Activated T-cell treated with anti-CD3 and anti-CD28 coated beads, Interleukin-2, amount 50 U/mL, for 48 hours (primary cell): ENCODE measurements at places on chromosomes 1 and 21.

DNA sequence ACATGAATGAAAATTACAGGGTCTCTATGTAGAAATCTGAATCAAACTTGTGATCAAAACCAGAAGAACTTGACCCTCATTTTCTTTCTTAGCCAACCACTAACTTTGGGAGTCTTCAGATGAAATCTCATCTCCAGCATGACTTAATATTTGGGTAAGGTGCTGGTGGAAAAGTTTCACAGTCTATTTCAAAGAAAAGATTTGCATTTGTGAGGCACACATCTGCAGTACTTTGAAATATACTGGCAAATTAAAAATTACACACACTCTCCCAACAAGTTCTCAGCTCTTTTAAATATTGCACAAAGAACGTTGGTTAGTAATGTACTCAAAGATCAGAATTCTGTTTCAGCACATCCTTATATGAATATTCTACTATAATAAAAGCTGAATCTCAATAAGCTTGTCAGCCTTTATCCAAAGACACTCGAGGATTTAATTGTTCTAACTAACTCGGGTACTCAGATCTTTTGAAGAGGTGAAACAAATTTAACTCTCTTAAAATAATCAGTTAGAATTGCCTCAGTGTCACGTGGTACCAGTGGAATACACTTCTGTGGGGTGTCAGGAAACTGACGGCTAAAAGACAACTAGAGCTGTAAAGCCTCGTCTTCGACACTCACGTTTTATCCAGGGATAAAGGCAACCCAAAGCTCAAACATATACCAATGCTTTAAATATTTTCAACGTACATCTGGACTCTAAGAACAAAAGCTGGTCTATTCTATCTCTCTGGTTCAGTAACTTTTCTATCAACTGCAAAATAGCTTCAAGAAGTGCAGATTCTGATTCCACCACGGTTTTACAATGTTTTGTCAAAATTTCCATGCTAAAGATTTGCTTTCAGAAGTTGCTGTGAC lies 19.0 kb downstream of the SAMSN1 start:
- no peak for DNase-seq

DNA sequence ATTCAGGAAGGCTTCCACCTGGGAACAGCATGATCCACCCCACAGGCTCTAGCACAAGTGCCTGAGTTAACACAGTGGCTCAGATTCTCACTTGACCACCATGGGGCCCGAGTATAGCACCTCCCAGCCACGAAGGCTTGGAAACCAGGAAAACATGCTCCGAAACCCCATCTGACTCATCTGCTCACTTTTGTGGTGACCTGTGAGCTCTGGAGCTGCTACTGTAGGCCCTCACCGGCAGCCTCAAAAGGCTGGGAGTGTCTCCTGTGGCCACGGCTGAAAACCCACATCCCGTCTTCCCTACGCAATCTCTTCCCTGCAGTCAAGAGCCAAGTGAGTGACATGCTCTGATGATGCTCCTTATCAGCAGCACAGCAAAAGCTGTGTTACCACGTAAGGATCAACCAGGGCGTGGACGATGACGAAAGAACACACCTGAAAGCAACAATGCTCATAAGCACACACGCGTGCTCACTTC lies 81.4 kb downstream of the TGFBR3 start:
- peak; percentile 83 for DNase-seq

DNA sequence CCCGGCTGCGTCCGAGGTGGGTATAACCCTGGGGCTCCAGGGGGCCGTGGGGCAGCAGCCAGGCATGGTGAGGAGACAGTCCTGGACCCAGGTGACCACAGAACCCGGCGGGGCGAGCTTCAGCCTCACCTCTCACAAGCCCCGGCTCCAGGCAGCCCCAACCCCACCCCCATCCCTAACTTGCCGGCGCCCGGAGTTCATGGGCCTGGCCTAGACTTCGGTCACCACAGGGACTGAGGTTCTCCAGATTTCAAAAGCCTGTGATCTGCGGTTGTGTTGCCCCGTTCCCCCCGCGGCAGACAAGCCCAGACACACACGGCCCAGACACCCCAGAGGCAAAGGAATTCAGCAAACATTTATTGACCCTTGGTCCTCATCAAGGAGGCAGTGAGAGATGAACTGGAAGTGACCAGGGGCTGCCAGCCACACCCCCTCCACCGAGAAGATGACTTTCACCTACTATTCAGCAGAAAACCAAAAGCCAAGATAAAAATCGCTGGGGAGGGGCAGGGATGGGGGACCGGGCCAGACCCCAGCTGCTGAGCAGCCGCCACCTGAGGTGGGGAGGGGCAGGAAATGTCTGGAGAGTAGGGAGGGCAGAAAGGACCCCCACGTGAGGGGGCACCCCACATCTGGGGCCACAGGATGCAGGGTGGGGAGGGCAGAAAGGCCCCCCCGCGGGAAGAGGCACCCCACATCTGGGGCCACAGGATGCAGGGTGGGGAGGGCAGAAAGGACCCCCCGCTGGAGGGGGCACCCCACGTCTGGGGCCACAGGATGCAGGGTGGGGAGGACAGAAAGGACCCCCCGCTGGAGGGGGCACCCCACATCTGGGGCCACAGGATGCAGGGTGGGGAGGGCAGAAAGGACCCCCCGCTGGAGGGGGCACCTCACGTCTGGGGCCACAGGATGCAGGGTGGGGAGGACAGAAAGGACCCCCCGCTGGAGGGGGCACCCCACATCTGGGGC lies 3.9 kb downstream of the HES4 start:
- no peak for DNase-seq

DNA sequence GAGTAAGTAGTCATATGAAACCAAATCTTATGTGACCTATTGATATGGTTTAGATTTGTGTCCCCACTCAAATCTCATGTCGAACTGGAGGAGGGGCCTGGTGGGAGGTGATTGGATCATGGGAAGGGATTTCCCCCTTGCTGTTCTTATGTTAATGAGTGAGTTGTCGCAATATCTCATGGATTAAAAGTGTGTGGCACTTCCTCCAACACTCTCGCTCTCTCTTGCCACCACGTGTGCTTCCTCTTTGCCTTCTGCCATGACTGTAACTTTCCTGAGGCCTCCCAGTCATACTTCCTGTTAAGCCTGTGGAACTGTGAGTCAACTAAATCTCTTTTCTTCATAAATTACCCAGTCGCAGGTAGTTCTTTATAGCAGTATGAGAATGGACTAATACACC lies 241.2 kb downstream of the RGS7 start:
- no peak for DNase-seq

DNA sequence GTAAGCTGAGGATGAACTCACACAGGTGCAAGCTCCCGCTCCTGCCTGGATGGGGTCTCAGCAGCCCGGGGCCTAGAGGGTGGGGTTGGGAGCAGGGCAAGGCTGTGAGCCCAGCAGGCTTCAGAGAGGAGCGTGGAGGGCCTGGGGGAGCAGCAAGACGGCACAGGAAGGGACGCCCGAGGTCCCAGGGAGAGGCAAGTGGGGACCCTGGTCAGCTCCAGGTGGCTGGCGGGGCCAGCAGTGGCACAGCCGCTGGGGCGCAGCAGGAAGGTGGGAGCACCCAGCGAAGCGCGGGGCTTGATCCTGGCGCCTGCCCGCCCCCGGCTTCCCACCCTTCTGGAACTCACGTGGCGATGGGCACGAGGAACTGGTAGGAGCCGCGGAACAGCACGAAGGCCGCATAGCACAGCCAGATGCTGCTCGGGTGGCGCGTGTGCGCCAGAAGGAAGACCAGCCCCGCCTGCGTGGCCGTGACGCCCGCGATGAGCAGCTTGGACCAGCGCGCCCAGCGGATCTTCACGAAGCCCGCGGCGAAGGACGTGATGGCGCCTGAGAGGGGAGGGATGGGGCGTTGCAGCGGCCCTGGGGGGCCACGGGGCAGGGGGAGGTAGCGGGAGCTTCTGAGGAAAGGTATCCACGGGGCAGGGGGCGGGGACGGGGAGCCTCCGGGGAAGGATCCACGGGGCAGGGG lies 11.7 kb downstream of the SLC19A1 start:
- no peak for DNase-seq

GRCh38 chr21:41678924-41679318 lies 87.9 kb downstream of the RIPK4 start:
- no peak for DNase-seq

- DNase-seq: no peak
Observed at GRCh38 chr1:43958351-43959255, 11.2 kb upstream of the DPH2 start.

DNA sequence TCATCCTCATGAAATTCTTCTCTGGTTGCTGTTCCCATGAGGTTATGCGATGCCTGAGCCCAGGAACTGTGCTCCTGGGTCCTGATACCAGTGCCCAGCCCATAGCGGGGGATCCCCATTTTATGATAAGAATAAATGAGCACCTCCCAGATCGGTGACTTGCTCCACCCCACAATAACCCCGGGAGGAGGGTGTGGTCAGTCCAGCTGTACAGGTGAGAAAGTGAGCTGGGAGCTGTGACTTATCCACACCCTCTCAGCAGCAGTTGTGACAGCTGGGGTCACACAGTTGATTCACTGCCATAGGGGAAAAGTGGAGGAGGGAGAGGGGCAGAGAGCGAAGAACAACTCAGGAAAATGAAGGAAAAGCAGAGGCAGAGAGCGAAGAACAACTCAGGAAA lies 33.4 kb downstream of the OR2G3 start:
- no peak for DNase-seq

- DNase-seq: peak; percentile 61
Observed at GRCh38 chr1:5481889-5482288, 510.3 kb downstream of the NPHP4 start.

GRCh38 chr1:193060406-193060805 lies 994 bp downstream of the RO60 start:
- no peak for DNase-seq
